ENCODE measurements at places on chromosomes 2 and 18.

GRCh38 chr18:1488957-1489356, 584.3 kb downstream of the ADCYAP1 start:
- DNase-seq: no peak

GRCh38 chr2:189799531-189799930, 15.3 kb downstream of the PMS1 start:
- no peak for DNase-seq

- DNase-seq: peak; percentile 20
Measured at GRCh38 chr2:234722176-234722575, 225.3 kb upstream of the ARL4C start.

GRCh38 chr2:189144700-189145211, 34.8 kb downstream of the COL5A2 start:
- DNase-seq: peak; percentile 95

DNA sequence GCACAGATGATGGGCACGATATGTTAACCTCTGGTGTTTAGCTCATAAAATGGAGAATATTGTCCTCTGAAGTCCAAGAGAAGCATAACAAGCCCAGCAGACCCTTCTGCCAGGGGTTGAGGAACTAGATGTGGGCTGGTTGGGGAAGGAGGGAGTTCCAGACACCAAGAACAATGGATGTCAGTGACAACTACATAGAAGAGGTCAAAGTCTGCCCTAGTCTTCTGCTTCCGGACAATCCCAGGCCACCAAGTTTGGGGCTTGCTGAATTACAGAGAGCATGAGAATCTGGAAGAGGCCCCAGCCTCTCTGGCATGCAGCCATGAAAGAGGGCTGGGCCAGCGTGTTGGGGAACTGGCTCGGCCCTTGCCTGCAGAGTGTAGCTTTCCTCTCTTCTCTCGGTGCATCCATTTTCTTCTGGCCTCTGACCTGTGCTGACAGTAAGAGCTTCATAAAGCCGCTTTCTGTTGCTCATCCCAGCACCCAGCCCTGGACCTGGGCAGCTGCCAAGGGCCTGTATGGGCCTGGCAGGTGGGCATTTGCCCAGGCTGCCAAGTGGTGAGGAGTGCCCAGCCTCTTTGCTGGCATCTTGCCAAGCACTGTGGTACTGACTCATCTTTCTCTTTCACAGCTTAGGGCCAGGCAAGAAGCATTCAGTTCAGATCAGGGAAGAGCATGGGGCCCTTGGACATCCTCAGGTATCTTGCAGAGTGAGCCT, 14.6 kb upstream of the LAPTM4A start:
- DNase-seq: peak; percentile 72

- DNase-seq: no peak
Measured at GRCh38 chr2:111162718-111163331, 42.1 kb downstream of the BCL2L11 start.

DNA sequence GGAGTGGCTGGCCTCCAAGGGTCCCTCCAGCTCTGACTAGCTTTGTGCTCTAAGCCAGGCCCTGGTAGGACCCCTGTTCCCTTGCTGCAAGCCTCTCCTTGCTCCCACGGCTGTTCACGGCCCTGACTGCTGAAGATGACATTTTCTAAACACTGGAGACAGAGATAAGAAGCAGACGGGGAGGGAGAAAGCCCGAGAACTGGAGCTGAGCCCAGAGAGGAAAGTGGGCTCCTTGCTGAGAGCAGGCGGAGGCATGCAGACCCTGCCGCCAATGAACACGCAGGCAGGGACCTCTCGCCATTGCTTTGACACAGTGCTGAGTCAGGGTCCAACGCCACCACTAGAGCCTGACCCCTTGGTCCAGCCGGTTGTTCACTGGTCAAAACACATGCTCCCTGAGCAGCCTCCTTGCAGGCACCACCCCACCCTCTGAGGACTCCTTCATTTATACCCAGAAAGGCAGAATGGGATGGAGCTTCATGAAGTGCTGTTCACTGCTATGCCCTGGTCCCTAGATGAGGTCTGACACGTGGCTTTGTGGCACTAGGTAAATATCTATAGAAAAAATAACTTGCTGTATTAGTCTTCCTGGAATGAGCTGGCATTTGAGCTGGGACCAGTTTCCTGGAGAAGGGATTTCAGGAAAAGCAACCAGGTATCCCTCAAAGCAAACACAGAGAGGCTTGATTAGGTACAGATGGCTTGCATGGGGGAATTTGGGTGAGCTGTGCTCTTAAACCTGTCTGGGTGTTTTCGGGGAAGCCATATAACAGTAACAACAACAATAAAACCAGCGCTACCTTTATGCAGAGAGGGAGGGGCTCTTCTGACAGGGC, 65.7 kb downstream of the MCFD2 start:
- peak; percentile 59 for DNase-seq

DNA sequence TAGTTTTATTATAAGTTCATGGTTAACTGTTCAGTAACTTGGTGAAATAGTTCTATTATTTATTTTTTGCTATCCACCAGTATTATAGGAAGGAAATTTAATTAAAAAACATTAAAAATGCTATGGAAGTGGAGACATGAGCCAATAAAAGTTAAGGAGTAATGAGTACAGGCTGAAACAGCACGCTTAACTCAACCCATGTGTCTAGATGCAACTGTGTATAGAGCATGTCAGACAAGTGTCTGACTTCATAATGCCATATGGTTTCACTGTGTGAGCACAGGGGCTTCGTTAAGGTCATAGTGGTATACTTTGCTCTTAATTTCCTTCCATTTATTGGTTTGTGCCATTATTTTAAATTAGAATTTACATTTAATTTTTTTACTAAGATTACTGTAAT, 566.8 kb upstream of the NRP2 start:
- no peak for DNase-seq

DNA sequence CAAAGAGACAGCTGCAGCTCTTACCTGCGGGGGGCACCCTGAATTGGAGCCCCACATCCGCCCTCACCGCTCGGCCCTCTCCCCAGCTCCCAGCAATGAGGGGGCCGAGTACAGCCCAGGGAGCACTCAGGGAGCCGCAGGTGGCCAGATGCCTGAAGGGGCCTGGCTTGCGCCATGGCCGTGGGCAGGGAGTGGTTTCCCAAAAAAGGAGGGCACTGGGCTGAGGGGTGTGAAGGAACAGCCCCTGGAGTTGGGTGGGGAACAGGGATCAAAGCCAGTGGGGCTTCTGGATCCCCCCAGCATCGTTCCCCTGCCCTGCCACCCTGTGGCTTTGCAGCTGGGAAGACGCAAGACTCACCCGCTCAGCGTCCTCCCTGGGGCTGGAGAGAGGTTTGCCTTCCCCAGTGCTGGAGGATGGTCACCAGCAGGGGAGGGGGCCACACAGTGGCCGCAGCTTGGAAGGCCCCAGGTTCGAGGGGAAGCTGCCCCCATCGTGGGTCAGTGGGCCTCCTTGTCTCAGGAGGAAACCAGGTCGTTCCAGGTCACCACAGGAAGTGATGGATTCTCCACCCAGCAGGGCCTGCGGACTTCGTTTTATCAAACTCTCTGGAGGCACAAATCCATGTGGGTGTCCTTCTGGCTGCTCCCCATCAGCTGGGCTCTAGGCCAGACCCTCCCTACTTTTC, 68.2 kb upstream of the HPCAL1 start:
- no peak for DNase-seq

DNA sequence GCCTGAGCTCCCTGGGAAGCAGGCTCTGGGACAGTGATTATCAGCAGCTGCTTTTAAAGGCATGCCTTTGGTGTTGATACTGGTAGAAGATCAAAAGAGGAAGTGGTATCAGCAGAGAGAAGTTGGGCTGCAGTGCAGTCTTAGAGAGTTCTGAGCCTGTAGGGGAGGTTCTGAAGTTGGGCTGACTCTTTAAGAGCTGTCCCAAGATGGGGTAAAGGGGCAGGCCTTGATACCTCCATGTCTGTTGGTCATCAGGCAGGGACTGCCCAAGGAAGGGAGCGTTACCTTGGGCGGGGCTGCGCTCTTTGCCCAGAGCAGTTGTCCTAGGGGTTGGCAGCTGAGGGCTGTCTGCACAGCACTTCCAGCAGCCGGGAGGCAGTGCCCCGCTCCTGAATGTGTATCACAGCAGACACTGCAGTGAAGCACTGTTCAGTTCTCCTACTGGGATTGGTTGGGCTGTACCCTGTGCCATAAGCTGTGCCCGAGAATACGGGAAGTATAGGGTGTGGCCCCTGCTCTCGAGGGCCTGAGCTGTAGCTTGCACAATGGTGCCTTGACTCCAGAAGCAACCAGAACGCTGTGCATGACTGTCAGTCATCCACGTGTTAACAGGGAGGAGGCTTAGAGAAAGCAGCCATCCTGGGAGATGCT, 177.0 kb downstream of the CTIF start:
- no peak for DNase-seq

- DNase-seq: no peak
Measured at GRCh38 chr2:106642679-106643078, 155.5 kb downstream of the CD8B2 start.

GRCh38 chr18:46071653-46072375, at the start of gene PSTPIP2:
Gene PSTPIP2, minus strand, starts transcription at chr18:46072260. Its CDS starts 72 bp downstream, at chr18:46072188.
- DNase-seq: peak; percentile 76

GRCh38 chr18:66329716-66330115, 274.2 kb downstream of the CDH19 start:
- DNase-seq: no peak

- DNase-seq: peak; percentile 41
Measured at GRCh38 chr2:176125772-176126054, 3.2 kb downstream of the HOXD9 start.

DNA sequence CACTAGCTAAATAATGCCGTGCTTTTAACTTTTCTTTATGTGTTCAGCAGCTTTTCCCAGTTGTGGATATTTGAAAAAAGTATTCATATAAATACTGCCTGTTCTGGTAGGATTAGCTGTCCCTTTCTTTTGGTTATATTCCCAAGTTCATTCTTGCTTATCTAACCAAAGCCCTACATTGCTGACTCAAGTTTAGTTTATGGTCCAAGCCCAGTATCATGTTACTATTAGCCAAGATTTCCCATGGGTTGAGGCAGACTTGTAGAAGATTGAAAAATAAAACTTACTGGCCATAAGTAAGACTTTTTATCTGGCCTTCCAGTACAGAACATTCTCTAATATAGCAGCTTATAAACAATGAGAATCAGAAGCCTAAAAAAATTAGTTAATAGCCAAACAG, 49.7 kb upstream of the NFE2L2 start:
- no peak for DNase-seq

GRCh38 chr2:133342286-133343017, 225.8 kb downstream of the NCKAP5 start:
- DNase-seq: no peak

- DNase-seq: peak; percentile 32
Measured at GRCh38 chr2:158994920-158995676, 26.7 kb downstream of the TANC1 start.

- no peak for DNase-seq
Measured at GRCh38 chr2:205020673-205021072, 475.4 kb downstream of the PARD3B start.

DNA sequence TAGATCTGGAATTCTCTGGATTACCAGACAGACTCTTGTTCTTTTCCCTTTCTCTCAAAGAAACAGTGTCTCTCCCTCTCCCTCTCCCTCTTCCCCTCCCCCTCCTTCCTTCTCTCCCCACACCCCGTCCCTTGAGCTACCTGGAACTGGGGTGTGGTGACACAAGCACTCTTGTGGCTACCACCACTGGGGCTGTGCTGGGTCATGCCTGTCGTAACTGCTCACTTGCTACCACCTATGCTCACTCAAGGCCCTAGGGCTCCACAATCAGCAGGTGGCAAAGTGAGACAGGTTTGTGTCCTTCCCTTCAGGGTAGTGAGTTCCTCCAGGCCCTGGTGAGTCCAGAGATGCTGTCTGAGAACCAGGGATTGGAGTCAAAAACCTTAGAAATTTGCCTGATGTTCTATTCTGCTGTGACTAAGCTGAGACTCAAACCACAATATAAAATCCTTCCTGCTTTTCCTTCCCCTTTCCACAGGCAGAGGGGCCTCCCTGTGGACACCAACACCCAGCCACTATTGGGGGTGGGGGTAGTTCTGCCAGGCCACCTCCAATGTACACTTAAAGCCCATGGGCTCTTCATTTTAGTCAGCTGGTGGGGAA, 70.8 kb downstream of the OXER1 start:
- no peak for DNase-seq

DNA sequence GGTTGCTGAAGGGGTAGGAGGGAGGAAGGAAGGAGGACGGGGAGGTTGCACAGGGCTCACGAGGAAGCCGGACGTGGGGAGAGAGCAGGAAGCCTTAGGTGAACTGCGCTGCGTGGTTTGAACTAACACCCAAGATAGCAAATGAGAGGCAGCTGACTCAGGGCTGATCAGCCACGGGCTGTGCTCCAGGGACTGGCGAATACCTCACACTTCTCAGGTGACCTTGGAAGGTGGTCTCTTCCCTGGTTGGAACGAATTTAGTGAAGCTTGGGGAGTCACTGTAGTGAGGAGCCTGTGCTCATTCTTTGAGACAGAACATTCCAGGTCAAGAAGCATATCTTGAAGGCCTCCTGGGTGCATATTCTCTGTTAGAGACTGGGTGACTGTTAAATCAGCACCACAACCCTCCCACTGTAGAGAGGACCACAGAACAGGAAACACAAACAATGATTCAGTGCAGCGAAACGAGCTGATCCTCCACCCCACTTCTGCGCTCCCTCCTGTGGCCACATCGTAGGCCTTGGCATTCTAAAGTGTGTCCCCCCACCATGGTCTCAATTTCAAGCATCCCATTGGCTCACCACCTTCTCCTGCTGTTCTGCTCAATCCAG, 33.8 kb downstream of the TOGARAM2 start:
- DNase-seq: peak; percentile 28

GRCh38 chr2:230922951-230923717, 1.9 kb downstream of the GPR55 start:
- DNase-seq: no peak

DNA sequence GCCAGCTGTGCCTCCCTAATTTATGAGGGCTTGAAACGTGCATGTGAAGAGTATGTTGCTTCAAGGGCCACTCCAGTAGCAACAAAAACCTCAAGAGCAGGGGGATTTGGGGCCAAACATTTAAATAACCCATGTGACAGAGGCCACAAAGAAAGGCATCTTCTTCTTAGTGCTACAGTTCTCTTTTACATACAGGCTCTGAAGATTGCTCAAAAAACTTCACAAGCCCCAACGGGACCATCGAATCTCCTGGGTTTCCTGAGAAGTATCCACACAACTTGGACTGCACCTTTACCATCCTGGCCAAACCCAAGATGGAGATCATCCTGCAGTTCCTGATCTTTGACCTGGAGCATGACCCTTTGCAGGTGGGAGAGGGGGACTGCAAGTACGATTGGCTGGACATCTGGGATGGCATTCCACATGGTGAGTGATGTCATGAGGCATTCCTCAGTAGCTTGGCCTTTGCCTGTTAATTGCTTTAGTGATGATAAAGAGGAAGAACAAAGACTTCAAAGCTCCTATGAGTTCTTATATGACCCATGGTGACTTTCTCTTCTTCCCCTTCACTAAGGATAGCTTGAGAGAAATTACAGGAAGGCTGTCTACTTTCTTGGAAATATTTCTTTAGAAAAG, 40.1 kb downstream of the NRP2 start:
- DNase-seq: no peak

- peak; percentile 14 for DNase-seq
Measured at GRCh38 chr18:44855681-44856080, 175.0 kb downstream of the SETBP1 start.

DNA sequence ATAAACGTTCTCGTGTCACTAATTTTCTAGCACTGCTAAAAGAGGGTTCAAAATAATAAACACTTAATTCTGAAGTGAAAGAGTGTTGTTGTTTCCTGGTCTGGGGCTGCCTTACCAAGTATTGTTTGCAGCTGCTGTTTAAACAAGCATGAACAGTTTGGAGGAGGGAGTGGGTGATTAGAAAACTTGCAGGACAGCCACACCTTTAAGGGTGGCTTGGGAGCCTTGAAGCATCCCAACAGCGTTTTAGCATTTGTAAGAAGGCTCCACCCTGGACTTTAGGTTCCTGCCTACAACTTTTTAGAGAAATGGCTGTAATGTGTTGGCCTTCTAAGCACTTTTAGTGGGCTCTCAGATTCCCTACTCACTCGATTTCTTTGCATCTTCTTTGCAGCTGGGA, 371.6 kb downstream of the TGIF1 start:
- DNase-seq: no peak

Data from A673 (cell line).